Large intestine (tissue), 12 donors: ENCODE measurements at places on chromosomes 7 and 10.

DNA sequence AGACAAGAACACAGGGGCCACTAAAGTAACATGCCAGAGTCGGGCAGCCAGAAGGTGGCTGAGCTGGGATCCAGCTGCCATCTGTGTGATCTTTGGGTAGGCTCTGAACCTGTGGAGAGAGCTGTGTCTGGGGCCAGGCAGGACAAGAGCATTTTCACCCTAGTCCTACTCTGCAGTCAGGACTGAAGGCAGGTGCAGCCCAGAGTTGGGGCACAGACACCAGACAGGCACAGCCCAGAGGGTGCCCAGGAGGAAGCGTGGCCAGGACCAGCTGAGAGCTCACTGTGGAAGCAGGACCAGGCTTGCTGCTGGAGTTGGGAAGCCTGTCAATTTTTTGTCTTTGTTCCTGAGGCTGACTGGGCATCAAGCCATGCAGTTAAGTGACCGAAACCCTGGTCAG, 113.6 kb downstream of the ADCY1 start:
- H3K4me1 ChIP-seq = peaks cover 12% of the 10 kb centered on the region
- no peak overlapping the region for H3K4me3 ChIP-seq
- H3K27ac ChIP-seq = no peak overlapping the region
- H3K36me3 ChIP-seq = no peaks in the 10 kb centered on the region
- no peak for DNase-seq

DNA sequence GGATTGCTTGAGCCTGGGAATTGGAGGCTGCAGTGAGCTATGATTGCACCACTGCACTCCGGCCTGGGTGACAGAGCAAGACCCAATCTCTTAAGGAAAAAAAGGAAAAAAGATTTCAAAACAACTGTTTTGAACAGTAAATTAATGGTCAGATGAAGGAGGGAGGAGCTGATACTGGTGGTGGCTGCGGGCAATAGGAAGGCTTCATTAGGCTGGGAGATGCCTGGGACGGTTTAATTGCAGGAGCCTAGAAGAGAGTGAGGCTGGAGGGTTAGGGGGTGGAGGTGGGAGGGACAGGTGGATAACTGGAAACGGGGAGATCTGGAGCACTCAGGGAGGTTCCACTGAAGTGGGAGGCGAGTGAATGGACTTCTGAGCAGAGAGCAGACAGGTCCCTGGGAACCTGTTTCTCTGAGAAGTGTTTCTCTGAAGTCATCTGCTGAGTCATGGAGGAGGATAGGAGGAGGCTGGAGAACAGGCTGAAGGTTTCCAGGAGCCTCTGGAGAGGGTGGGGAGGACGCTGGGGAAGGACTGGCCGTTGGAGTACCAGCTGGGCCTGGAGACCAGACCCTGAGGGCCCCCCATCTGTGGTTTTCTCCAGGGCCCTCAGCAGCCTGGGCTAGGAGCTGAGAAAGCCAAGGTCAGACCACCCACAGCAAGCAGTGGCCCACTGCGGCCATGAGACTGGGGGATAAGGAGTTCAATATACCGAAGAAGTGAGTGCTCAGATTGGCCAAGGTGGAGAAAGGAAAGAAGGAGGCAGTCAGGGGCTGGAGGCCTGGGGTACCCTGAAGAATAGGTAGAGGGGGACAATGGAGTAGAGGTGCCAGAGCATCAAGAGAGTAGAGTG, 14.4 kb upstream of the YWHAG start:
- H3K36me3 ChIP-seq = no peaks in the 10 kb centered on the region
- H3K27me3 ChIP-seq = no peaks in the 10 kb centered on the region
- DNase-seq = peak; percentile 33

DNA sequence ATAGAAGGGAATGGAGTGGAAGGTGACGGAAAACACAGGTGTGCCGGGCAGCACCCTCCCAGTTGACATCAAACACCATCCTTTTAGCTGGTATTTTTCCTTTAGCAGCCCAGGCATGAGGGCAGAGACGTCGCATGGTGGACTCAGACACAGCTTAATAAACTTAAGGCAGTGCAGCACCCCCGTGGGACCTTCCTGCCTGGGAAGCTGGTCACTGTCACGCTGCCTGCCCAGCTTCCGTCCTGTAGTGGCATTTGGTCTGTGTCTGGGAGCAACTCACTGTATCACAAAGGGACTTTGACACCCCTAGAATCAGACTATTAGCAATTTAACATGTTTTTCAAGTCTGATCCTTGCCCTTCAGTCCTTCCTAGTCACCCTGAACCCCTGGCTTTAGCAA, 35.8 kb downstream of the IL15RA start:
- H3K27ac ChIP-seq = no peak overlapping the region
- DNase-seq = no peak
- no peak overlapping the region for H3K4me3 ChIP-seq
- H3K4me1 ChIP-seq = peaks cover 5% of the 10 kb centered on the region
- H3K36me3 ChIP-seq = peaks cover 21% of the 10 kb centered on the region
- no peaks in the 10 kb centered on the region for H3K27me3 ChIP-seq

GRCh38 chr7:135353832-135354231, 120.2 kb downstream of the STRA8 start:
- H3K27me3 ChIP-seq = no peaks in the 10 kb centered on the region
- H3K4me3 ChIP-seq = no peak overlapping the region
- H3K4me1 ChIP-seq = no peaks in the 10 kb centered on the region
- no peak overlapping the region for H3K27ac ChIP-seq
- no peaks in the 10 kb centered on the region for H3K36me3 ChIP-seq

DNA sequence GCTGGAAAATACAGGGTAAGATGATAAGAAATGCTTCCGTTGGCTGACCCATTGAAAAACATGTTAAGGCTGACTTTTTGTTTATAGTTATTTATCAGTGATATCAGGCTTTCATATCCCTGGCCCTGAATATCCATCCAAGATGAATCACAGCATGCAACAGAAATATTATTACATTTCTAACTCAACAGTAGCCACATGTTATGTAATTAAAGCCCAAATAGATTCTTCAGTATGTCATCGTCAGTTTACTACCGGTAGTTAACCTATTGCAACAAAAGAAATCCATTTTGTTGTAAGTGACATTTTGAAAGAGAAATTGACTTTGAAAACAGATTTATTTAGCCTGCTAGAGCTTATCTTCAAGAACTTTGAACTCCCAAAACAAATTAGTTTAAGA, 354.1 kb upstream of the CELF2 start:
- H3K4me1 ChIP-seq = no peaks in the 10 kb centered on the region
- H3K4me3 ChIP-seq = no peak overlapping the region
- H3K36me3 ChIP-seq = no peaks in the 10 kb centered on the region
- H3K27ac ChIP-seq = no peak overlapping the region

DNA sequence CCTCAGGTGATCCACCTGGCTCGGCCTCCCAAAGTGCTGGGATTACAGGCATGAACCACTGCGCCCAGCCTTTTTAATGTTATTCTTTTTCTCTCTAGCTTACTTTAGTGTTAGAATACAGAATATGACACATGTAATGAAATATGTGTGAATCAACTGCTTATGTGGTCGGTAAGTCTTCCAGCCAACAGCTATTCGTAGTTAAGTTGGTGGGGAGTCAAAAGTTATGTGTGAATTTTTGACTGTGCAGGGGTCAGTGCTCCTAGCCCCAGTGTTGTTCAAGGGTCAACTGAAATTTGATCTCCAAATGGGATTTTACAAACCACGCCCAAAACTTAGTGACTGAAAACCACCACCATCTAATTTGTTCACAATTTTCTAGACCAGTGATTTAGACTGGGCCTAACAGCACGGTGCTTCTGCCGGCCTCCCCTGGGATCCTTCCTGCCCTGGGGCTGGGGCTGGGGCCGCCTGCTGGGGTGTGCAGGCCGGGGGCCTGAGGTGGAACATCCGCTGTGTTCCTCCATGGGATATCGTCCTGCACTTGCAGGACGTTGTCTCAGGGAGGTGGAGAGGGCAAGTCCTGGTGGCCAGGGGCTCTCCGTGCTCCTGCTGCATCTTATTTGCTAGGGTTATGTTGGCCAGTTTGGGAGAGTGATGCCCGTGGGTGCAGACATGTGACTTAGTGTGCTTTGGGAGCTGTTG, 24.5 kb upstream of the GRB10 start:
- no peaks in the 10 kb centered on the region for H3K27me3 ChIP-seq
- H3K27ac ChIP-seq = no peak overlapping the region
- no peak overlapping the region for H3K4me3 ChIP-seq
- no peak for DNase-seq
- no peaks in the 10 kb centered on the region for H3K36me3 ChIP-seq

DNA sequence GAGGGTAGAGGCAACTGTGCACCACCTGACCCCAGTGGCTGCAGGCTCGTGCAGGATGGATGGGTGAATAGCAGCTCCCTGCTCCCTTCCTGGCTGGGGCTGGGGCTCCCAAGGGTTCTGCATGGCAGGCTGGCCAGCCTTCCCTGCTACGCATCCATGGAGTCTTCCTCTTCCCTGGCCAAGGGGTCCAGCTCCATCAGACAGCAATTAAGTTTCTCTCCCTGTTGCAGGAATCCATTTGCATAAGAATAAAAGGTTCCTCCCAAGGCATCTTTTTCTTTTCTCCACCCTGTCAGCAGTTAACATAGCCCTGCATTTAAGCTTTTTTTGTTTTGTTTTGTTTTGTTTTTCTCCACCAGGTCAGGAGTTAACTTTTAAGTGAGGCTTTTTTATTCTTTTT, 10.0 kb upstream of the CPA2 start:
- no peak overlapping the region for H3K27ac ChIP-seq
- H3K4me3 ChIP-seq = no peak overlapping the region
- H3K4me1 ChIP-seq = no peaks in the 10 kb centered on the region
- no peak for DNase-seq

DNA sequence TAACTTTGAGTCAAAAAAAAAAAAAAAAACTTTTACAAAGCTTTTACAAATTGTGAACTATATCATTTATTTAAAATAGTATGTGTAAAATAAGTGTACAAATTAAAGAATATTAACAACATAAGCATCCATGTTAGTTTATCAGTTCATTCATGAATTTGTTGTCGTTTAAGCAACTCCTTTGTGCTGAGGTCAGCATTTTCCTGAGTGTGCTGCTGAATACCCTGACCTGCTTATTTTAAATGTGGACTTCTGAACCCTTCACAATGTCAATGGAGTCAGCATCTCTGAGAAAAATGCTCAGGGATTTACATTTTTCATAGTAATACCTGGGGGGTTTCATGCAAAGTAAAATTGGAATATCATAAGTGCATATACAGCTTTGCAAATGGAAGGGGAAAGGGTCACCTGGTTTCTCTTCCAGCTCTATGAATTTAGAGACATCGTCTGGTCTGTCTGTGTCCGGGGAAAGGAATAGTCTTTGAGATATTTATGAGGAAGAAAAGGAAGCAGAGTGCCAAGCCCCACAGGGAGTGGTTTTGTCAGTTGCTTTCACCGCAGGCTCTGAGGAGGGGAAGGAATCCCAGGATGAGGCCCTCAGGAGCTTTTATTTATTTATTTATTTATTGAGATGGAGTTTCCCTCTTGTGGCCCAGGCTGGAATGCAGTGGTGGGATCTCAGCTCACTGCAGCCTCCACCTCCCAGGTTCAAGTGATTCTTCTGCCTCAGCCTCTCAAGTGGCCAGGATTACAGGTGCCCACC, 125.5 kb upstream of the SVIL start:
- peaks cover 11% of the 10 kb centered on the region for H3K4me1 ChIP-seq
- H3K36me3 ChIP-seq = no peaks in the 10 kb centered on the region
- no peak overlapping the region for H3K4me3 ChIP-seq
- no peak for DNase-seq
- H3K27me3 ChIP-seq = no peaks in the 10 kb centered on the region
- H3K27ac ChIP-seq = no peak overlapping the region
